ENCODE measurements at places on chromosomes 7 and 10. TPM values are rescaled to one million over a fixed set of nuclear protein-coding genes. Genes with fewer than 3 reads are reported as not detected.
A peak's percentile ranks its signal among the peaks of the same experiment; 100 is the strongest.

DNA sequence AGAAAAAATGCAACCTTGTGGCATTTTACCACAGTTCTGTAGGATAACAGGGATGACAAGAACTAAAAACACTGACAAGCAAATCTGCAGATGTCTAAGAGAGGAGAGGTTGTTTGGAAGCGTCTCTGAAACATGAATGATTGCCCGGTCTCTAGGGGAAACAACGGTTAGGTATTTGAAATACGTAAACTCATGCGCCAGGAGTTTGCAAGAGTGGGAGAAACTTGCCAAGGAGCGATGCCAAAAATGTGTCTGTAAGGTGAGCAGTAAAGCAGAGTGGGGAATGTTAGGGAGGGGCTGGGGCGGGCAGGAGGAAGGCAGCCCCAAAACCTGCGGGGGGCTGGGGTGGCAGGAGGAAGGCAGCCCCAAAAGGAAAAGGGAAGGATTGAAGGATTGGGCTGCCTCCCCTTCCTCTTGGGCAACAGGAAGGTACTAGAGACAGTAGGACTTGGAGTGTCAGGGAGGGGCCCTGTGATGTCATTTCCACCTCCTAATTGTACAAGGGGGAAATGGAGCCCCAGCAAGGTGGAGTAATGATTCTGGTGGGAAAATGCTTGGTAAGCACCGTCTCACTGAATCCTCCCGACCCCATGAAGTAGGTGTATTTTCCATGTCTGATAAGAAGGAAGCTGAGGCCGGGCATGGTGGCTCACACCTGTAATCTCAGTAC, 33.2 kb upstream of the PLEKHA1 start:
- H3K27ac ChIP-seq: no peak overlapping the region
- H3K4me1 ChIP-seq: no peaks in the 10 kb centered on the region
- DNase-seq: peak; percentile 48
- H3K36me3 ChIP-seq: no peaks in the 10 kb centered on the region
- H3K4me3 ChIP-seq: no peak overlapping the region
- H3K27me3 ChIP-seq: no peaks in the 10 kb centered on the region

- DNase-seq: no peak
- H3K27me3 ChIP-seq: no peaks in the 10 kb centered on the region
- no peaks in the 10 kb centered on the region for H3K4me1 ChIP-seq
- no peak overlapping the region for H3K4me3 ChIP-seq
Observed at GRCh38 chr7:158035343-158035742, 552.3 kb downstream of the PTPRN2 start.

DNA sequence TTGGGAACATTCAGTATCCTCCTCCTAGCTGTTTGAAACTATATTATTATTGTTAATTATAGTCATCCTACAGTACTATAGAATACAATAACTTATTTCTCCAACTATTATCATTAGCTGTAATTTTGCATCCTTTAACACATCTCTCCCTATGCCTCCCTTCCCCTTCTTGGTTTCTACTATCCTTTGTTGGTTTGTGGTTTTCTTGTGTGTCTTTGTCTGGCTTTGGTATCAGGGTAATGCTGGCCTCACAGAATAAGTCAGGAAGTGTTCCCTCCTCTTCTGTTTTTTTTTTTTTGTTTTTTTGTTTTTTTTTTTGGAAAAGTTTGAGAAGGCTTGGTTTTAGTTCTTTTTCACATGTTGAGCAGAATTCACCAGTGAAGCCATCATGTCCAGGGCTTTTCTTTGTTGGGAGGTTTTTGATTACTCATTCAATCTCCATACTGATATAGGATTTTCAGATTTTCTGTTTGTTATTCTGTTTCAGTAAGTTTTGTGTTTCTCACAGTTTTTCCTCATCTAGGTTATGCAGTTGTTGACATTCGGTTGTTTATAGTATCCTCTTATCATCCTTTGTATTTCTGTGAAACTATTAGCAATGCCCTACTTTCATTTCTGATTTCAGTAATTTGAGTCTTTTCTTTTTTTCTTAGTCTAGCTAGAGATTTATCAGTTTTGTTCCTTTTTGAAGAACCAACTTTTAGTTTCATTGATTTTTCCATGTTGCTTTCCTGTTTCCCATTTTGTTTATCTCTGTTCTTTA, 21.6 kb downstream of the C1GALT1 start:
- DNase-seq: no peak
- no peaks in the 10 kb centered on the region for H3K36me3 ChIP-seq
- no peaks in the 10 kb centered on the region for H3K27me3 ChIP-seq
- no peaks in the 10 kb centered on the region for H3K4me1 ChIP-seq

DNA sequence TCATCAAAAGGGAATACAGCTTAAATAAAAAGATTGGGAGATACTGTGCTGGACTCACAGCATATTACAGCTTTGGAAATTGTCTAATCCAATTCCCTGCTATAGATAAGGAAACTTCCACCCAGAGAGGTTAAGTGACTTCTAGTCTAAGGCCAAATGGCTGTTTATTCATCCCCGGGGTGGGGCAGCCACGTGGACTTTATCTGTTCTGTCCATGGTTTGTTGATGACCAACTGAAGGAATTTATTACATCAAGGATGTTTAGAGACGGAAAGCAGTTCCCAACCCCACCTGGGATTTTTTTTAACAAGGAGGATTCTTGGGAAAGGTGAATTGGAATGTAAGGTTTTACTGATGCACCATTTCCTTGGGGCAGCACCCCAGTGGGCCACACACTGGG, 88.6 kb downstream of the ATXN7L1 start:
- H3K27ac ChIP-seq: no peak overlapping the region
- H3K36me3 ChIP-seq: no peaks in the 10 kb centered on the region
- no peak overlapping the region for H3K4me3 ChIP-seq
- no peak for DNase-seq
- no peaks in the 10 kb centered on the region for H3K27me3 ChIP-seq

DNA sequence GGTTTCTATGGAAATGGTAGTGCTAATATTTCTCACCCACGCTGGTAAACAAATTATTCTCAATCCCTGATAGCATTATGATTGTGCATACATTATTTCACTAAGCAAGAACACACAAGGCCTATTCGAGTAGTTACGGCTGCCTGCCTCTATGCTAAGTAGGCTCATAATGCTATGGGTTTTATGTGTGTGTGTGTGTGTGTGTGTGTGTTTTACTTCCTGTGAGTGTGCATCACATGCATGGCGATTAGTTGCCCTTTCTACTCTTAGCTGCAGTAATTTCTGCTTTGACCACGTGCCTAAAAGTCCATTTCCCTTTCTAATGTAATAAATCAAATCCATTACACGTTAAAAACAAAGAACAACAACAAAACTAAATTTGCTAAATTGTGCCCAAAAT, 117.0 kb downstream of the CHCHD3 start:
- no peak overlapping the region for H3K27ac ChIP-seq
- no peaks in the 10 kb centered on the region for H3K4me1 ChIP-seq
- H3K36me3 ChIP-seq: no peaks in the 10 kb centered on the region

GRCh38 chr7:138032770-138033169, 30.9 kb upstream of the CREB3L2 start:
- H3K4me3 ChIP-seq: no peak overlapping the region
- H3K27me3 ChIP-seq: no peaks in the 10 kb centered on the region
- no peak overlapping the region for H3K27ac ChIP-seq
- peak; percentile 54 for DNase-seq
- H3K4me1 ChIP-seq: no peaks in the 10 kb centered on the region

GRCh38 chr10:109587366-109587765, 335.9 kb downstream of the XPNPEP1 start:
- no peak overlapping the region for H3K27ac ChIP-seq
- no peaks in the 10 kb centered on the region for H3K27me3 ChIP-seq
- no peaks in the 10 kb centered on the region for H3K4me1 ChIP-seq
- no peaks in the 10 kb centered on the region for H3K36me3 ChIP-seq
- H3K4me3 ChIP-seq: no peak overlapping the region

DNA sequence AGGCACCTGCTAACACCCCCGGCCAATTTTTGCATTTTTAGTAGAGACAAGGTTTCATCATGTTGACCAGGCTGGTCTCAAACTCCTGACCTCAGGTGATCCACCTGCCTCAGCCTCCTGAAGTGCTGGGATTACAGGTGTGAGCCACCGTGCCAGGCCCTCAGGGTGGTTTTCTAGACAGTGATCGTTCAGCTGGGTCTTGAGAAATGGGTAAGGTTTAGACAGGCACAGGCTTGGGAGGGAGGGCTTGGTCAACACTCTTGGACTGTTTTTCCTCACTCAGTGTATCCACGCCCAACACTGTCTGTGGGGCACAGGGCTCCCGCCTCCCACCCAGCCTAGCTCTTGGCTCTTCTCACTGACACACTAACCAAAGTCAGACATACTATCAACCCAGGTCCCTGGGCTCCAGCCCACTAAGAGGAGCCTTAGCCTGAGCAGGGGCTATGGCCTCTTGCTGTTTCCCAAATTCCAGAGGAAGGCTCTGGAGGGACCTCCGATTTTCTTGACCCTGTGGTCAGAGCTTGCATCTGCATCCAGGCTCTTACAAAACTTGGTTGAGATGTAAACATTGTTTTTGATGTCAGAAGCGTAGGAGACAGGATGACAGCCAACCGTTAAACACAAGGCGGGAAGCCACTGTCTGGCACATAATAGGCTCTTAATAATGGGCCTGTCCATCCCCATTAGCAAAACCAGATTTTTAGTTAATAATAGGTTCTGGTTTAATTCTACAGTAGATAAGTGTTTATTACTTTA, 143.9 kb downstream of the PRKAG2 start:
- H3K27ac ChIP-seq: no peak overlapping the region
- no peaks in the 10 kb centered on the region for H3K36me3 ChIP-seq
- peaks cover 50% of the 10 kb centered on the region for H3K4me1 ChIP-seq
- DNase-seq: no peak

DNA sequence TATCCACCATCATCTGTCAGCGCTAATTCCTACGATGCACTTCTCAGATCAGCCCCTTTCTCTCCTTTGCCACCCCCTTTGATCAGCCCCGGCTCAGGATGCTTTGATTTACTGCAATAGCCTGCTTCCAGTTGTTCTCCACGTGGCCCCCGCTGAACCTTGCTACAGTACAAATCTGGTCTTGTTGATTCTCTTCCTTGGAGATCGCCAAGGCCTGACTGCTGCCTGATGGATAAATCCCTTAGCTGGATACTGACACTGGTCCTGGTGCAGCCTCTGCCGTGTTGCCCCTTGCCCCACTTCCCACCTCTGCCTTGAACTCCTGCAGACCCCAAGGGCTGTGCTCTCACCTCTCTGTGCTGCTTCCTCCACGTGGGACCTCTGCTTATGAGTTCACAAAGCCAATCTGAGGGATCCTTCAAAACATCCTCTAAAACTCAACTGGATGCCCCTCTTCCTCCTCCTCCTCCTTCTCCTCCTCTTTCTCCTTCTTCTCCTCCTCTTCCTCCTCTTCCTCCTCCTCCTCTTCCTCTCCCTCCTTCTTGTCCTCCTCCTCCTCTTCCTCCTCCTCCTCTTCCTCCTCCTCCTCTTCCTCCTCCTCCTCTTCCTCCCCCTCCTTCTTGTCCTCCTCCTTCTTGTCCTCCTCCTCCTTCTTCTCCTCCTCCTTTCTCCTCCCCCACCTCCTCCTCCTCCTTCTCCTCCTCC, 15.3 kb downstream of the PLXNA4 start:
- no peaks in the 10 kb centered on the region for H3K36me3 ChIP-seq
- H3K4me1 ChIP-seq: no peaks in the 10 kb centered on the region
- no peak for DNase-seq
- no peak overlapping the region for H3K27ac ChIP-seq
- no peak overlapping the region for H3K4me3 ChIP-seq

DNA sequence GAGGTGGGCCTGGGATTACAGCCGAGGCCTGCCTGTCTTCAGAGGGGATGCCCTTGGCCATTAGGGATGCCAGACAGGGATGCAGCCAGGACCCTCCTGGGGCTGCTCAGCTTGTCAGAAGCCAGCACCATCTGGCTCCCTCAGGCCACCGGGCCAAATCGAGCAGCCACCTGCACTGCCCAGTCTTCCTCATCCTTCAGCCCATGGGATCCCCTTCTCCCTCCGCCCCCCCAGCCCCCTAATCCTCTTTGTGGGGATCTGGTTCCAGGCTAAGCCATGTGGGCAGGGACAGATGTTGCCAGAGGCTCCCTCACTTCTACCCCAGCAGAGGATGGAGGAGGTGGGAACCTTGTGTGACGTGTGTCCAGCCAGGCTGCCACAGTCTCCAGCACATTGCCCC, 137.4 kb upstream of the PPIF start:
- no peaks in the 10 kb centered on the region for H3K4me1 ChIP-seq
- no peak overlapping the region for H3K27ac ChIP-seq
- H3K27me3 ChIP-seq: no peaks in the 10 kb centered on the region
- H3K36me3 ChIP-seq: peaks cover 43% of the 10 kb centered on the region
- H3K4me3 ChIP-seq: no peak overlapping the region

GRCh38 chr10:56269181-56269580, 91.9 kb downstream of the ZWINT start:
- H3K27ac ChIP-seq: no peak overlapping the region
- DNase-seq: no peak
- H3K4me3 ChIP-seq: no peak overlapping the region
- H3K36me3 ChIP-seq: no peaks in the 10 kb centered on the region
- no peaks in the 10 kb centered on the region for H3K4me1 ChIP-seq

DNA sequence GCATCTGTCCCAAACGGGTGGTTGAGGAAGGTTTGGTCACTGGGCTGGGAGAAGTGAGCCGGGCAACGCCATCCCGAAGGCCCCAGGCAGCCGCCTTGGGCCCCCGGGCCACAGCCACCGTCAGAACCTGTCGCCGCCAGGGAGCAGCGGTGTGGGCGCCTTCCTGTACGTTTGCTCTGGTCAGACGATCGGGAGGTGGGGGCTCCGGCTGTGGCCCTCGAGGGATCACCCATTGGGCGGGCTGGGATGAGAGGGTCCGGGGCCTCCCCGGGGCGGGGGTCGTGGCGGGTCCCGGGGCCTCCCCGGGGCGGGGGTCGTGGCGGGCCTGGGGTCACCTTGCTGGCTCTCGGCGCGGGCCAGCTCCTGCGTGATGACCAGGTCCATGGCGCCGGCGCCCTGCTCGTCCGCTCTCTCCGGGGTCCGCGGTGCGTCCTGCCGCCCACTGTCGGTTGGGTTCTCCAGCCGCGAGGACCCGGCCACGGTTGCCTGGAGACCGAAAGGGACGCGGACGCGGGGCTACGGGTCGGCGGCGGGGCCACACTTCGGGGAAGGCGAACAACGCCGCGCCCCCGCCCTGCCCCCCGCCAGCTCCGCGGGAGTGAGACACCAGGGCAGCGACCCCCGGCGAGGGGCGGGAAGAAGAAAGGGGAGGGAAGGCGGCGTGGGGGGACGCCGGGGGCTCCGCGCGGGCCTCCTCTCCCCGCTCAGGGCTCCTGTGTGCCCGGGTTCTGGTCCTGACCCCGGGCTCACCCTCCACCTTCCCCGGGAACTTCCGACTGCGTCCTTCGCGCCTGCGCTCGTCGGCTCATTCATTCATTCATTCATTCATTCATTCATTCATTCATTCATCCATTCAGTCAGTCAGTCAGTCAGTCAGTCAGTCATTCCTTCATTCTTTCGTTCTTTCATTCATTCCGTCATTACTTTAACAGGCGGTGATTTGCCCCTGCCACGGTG, at the start of gene CFAP46:
CFAP46 (minus strand) TSS at position 470 of the 957 bp plus-strand sequence; CDS start at position 384, 86 bp downstream.
- no peaks in the 10 kb centered on the region for H3K4me1 ChIP-seq
- H3K36me3 ChIP-seq: no peaks in the 10 kb centered on the region
- peaks cover 11% of the 10 kb centered on the region for H3K27me3 ChIP-seq
- no peak within 1 kb of the TSS for H3K27ac ChIP-seq

Gene GRID2IP
- total RNA-seq: 0.24 TPM

Gene ACHE
- 25.6 TPM for total RNA-seq

Gene NEUROG3
- total RNA-seq: not detected

Gene TMEM225B
- 0.81 TPM for total RNA-seq

Data from cardiac muscle cell (in vitro differentiated cells and primary cell).